PC-9 (cell line): ENCODE measurements at places on chromosomes 2 and 18. TPM values are rescaled to one million over a fixed set of nuclear protein-coding genes. Genes with fewer than 3 reads are reported as not detected.

GRCh38 chr2:19478409-19478808 is 120.0 kb upstream of the OSR1 start:
- no peaks in the 10 kb centered on the region for H3K36me3 ChIP-seq
- no peak for DNase-seq
- no peaks in the 10 kb centered on the region for H3K27me3 ChIP-seq
- H3K27ac ChIP-seq: no peak overlapping the region
- H3K4me3 ChIP-seq: no peak overlapping the region

The ECEL1 gene
- total RNA-seq: not detected in 2 replicates

The NXPH2 gene
- not detected in 2 replicates for total RNA-seq

The SNTG2 gene
- not detected in 2 replicates for total RNA-seq

DNA sequence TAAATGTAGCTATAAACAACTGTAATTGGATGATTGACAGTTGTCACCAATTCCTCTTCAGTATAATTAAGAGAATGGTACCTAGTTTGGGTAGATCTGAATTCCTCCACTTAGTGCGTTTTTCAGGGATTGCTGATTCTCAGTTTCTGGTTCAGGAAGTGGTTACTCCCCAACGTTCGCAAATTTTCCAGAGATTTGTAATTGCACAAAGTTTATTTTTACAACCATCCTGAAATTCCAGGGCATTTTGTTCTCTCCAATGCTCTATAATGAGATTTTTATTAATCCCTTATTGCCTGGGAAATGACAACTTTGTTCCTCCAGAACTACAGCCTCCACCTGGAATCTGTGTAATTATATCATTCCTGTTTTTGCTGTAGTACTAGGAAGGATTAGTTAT is 710.6 kb upstream of the ZEB2 start:
- no peaks in the 10 kb centered on the region for H3K4me1 ChIP-seq
- H3K27me3 ChIP-seq: no peaks in the 10 kb centered on the region
- DNase-seq: no peak
- H3K36me3 ChIP-seq: no peaks in the 10 kb centered on the region
- H3K27ac ChIP-seq: no peak overlapping the region
- H3K4me3 ChIP-seq: no peak overlapping the region

DNA sequence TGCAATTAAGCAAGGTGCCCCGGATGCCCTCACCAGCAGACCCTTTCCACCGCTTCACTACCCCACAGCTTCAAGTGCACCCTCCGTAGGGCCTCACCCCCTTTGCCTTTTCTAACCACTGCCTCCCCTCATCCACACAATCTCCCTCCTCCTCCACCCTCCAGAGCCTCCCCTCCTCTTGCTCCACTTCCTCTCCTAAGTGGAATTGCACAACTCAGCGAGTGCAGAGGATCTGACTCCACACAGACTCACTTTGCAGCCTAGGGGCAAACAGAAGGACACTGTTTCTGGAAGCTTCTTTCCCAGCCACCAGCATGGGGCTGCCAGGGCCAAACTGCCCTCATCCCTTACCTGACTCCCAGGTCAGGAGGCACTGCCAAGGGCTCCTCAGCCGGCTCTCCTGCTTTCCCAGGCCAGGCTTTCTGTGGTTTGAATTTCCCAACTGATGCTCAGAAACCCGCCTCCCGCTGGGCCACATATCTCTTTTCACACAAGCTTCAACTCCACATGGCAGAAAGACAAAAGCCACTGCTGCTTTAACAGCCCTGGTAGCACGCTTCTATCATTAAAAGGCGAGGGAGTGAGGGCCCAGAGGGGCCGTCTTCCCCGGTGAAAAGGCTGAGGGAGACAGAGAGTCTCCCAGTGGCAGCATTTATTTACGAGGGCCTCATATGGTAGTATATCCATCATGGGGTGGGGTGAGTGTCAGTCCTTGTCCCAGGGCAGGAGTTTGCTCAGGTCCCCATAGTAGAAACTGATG is 74.7 kb upstream of the MGAT4A start:
- H3K36me3 ChIP-seq: no peaks in the 10 kb centered on the region
- peaks cover 20% of the 10 kb centered on the region for H3K4me1 ChIP-seq
- H3K27ac ChIP-seq: peak overlapping the region; percentile 27
- peak; percentile 59 for DNase-seq
- H3K4me3 ChIP-seq: no peak overlapping the region

DNA sequence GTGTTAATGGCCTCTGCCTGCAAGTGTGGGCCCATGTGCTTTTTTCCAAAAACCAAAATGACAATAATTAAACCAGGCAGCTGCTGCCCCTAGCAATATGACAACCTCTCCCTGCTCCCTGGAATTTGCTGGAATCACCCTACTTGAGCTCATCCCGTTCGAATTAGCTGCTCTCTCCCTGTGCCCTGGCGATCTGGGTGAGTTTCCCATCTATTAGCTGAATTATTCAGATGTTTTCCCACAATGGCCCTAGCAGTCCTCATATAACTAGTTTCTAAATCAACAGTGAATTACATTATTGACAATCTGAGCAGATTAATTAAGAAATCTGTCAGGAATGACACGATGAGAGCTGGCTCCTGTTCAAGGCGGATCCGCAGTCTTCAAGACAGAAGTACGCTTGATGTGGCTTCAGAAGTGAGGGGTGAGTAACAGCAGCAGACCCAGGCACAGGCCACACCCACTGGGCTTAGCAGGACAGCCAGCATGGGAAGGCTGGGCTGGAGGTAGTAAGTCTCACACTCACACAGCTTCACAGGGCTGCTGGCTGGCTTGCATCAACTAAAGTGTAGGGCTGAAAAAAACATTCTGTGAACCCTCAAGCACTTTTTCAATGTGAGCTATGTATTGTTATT is 366.2 kb upstream of the ID2 start:
- H3K27me3 ChIP-seq: peaks cover 48% of the 10 kb centered on the region
- no peaks in the 10 kb centered on the region for H3K36me3 ChIP-seq
- no peak for DNase-seq
- no peak overlapping the region for H3K27ac ChIP-seq

DNA sequence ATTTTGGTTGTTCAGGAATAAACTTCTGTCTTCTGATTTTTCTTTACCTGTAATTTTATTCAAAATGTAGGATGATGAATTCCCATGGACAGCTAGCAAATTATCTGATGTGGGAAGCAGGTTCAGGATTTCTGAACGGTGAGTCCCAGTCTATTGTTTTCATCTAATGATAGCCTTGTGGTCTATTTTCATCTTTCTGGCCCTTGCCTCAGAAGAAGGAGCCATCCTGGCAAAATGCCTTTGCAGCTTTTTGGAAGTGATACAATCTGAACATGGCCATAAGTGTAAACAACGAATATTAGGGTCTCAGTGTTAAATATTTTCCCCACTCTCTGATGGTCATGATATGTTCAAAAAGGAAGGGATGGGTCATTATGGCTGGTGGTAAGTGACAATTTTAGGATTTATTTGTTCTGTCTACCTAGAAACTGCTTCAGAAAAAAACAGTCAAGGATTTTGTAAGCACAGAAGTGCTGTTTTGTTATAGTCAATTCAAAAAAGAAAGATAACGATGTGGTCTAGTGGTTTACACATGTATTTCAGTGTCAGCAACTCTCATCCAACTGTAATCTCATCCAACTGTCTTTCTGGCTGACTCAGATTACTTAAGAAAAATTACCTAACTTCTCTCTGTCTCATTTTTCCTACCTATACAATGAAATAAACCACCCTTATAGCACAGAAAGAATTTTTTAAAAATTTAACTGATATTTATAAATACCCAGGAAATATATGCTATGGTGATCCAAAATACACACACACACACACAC is 272.6 kb upstream of the ERBB4 start:
- H3K27ac ChIP-seq: no peak overlapping the region
- no peak for DNase-seq
- H3K4me1 ChIP-seq: no peaks in the 10 kb centered on the region
- H3K36me3 ChIP-seq: no peaks in the 10 kb centered on the region
- H3K4me3 ChIP-seq: no peak overlapping the region
